ENCODE measurements at places on chromosomes 3 and 15.

DNA sequence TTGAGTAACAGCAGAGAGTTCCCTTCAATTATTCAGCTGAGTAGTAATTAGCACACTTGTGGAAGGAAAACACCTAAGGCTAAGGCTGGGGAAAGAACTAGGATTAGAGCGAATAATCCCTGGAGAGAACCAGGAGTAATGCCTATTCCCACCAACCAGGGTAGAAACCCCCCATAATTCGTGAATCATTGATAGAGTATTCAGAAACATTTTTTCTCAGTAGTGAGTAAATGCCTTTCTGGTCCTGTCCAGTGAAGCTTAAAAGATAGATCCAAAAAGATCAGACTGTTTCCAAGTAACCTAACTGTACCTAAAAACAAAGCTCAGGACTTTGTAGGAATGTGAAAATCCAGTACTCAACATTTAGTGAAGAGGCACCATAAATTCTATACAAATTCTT is 71.2 kb downstream of the DGKG start:
- no peak for DNase-seq

DNA sequence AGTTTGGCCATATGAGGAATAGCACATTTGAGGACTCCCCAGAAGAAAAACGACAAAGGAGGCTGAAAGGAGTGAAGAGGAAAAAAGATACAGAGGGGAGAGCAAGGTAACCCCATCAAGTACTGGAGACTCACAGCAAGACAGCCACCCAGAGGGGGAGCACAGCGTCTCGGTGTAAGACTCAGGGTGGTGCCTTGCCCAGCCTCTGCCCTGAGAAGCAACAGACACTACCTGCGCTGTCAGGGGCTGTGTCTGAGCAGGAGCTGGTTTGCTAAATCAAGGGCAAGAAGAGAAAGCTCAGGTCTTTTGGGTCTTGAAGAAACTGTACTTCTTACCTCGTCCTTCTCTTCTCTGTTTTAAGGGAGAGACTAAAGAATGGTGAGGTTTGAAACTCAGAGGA is 27.9 kb downstream of the FBXO45 start:
- DNase-seq: no peak

DNA sequence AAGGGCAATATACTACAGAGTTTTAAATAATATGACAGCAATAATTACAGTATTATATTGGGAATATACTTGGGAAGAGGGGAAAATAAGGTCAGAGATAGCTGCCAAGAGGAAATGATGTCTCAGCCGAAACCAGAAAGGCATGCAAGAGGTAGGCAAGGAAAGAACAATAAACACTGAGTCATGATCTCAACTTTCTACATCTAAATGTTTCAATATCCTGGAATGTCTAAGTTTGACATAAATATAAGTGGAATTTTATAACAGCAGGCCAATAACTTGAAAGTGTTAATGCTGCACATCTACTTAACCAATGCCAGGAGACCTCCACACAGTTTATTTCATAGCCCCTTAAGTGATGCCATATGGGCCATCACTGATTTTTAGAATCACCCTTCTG is 99.8 kb upstream of the CPNE4 start:
- peak; percentile 31 for DNase-seq

- DNase-seq: no peak
These were observed 211.2 kb downstream of the SHQ1 start for GRCh38 chr3:72636969-72637597.

- DNase-seq: no peak
These were observed 19.2 kb downstream of the RBP2 start for GRCh38 chr3:139457066-139457465.

DNA sequence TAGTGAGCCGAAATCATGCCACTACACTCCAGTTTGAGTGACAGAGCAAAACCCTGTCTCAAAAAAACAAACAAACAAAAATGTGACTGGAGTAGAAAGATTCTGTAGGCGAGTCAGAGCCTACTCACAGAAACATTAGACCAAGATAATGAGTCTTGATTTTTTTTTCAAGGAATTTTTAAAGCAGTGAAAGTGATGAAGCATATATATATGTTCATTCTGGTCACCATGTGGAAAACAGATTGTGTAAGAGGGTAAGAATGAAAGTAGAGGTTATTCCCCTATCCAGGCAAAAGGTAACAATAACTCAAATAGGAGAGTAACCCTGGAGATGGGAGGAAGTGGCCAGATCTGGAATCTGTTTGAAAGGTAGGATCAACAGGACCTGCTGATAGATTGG is 26.2 kb upstream of the FHIT start:
- DNase-seq: no peak

GRCh38 chr3:197456261-197457091 is 99.3 kb downstream of the BDH1 start:
- no peak for DNase-seq

DNA sequence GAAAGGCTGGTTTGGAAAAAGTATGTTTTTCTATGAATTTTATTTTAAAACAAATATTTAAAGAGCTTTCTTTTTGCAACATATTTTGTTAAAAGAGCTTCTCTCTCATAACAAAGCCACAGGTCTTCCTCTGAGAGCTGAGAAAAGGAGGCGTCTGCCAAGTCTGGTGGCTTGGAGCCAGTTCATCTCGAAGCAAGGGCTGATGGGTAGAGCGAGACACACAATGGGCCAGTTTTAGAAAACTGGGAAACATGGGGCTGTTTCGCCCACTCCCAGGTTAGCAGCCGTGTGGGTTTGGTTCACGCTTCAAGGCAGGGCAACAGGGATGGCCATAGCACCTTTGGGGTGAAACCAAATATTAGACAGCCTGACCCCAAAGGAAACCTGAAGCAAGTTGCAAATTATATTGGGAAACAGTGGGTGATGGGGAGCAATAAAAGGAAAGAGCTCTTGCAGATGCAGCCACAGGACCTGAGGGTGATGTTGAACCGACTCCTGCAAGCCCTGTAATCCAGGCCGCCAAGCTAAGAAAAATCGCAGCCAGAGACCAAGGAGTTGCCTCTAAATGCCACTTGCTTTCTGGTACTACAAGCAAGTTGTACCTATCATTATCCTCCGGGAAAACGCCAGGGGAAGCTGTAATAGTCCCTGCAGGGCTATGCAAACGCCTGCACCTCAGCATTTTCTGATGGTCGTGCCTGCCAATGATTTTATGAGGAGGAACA is 88.4 kb upstream of the GALNT15 start:
- DNase-seq: no peak

DNA sequence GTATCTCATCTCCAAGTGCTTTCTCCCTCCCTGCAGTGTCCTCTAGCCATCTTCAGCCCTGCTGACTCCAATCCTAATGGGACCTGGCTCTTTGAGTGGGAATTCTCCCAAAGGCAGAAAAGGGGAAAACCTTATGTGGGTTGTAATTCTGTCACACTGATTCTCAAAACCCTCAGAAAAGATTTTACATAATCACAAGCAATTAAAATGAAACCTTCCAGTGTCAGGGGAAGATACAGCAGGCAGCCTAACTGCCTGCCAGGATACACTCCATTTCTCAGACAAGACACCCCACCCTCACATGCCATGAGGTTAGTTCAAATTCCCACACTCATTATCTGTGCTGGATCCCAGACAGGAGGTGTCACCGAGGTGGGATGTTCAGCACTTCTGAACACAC is 121.4 kb downstream of the RFTN1 start:
- DNase-seq: no peak

- DNase-seq: no peak
These were observed 12.2 kb upstream of the MAPK6 start for GRCh38 chr15:52006702-52007340.

DNA sequence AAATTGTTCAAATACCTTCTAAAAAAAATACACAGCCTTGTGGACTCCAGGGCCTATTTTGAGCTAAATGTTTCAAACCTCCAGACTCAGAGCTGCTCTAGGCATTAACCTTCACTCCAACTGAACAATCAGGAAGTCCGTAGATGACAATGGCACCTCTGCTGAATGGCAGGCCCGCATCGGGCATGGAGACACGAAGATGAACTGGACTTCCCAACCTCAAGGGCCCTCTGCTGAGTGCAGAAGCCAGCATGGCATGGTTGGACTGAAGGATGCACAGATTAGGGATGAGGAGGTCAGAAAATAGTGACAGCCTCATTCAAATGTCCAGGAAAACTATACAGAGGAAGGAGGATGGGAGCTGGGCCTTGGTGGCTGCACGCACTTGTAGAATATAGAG is 2.2 kb downstream of the FAM174B start:
- no peak for DNase-seq

- no peak for DNase-seq
These were observed 185.1 kb upstream of the SNTN start for GRCh38 chr3:63467392-63467791.

GRCh38 chr3:135970506-135971116 is 5.1 kb downstream of the PPP2R3A start:
- DNase-seq: no peak
